PC-9 (cell line): ENCODE measurements at places on chromosomes 3 and 15.

DNA sequence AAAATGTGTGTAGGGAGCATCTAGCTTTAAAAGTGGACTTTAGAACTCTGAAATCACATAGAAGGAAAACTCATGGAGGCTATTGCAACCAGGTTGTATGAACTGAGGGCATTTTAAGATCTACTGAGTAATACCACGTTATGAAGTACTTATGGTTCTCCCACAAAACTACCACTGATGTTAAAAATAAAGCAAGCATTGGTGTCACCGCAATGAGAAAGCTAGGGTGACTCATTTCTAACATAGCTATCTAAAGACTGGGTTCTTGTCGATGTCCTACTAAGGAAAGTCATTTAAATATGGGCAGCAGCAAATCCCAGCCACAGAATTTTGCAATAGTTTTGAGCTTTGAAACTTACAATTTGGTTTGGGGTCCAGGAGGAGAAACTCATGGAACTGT, 584.8 kb downstream of the DIPK2A start:
- DNase-seq = no peak

DNA sequence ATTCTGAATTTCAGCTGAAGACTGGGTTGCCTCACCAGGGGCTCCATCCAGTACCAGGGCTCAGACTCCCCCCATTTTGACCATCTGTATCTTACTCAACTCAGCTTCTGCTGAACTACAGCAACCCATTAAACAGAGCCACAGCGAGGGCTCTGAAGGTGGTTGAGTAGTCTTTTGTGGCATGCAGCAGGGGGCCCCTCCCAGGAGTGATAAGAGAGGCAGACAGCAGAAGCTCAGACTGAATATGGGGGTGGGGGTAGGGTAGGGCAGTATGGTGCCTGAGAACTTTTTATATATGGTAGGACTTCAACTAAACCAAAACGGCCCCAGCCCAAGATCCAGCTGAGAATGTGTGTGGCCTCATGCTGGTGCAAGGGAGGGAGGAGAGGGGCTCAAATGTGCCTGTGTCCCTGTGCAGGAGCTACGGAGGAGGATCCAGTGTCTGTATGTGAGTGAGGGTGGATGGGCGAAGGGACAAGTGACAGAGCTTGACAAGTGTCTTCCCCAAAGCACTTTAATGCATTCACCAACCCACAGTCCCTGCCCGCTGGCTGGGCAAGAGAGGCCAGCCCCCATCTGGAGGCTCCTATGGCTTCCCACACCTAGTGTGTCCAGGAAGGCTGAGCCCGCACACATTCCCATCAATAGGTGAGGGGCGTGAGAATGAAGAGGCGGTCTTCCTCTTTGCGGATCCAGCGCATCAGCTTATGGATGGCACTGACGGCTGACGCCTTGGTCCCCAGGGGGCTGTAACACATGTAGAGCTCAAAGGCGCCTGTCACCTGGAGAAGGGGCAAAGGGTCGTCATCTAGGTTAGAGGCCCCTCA, 4.9 kb upstream of the MST1R start:
- DNase-seq = no peak

DNA sequence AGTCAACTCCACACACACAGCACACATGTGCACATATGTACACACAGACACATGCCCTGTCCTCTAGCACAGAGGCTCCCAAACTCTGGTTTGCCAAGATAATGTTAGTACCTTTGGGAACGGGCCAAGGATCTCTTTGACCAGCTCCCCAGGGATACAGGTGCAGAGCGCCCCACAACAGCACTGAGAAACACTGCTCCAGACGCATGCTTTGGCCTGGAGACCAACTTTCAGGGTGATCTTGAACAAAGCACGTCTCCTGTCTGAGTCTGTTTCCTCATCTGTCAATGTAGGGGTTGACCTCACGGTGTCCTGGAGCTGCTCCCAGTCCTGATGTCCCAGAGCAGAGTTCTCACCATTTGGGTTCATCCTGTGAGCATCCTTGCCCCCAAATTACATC, 15.9 kb upstream of the SKOR1 start:
- no peak for DNase-seq

DNA sequence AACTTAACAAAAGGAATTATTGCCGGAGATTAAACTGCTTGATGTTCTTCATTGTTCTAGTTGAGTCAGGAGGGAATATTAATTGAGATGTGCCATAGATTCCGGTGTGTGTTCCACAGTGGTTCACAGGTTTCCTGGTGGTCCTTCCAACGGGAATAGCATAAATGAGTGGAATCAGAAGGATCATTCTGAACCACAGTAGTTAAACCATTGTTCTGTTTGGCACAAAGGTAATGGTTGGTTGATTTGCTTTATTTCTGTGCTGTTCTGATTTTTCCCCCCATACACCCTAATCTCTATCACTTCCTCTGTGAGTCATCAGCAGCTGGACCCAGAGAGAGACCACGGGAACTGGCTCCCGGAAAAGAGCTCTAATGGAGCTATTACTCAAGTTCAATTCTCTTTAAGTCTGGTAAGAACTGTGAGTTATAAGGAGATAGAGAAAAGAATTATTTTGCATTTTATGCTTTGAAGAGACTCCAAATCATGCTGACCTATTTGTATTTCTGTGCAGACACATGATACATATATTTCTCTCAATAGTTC, 627.2 kb downstream of the ZIC1 start:
- no peak for DNase-seq

- DNase-seq = no peak
Observed at GRCh38 chr3:184526088-184526433, 35.5 kb upstream of the EPHB3 start.

DNA sequence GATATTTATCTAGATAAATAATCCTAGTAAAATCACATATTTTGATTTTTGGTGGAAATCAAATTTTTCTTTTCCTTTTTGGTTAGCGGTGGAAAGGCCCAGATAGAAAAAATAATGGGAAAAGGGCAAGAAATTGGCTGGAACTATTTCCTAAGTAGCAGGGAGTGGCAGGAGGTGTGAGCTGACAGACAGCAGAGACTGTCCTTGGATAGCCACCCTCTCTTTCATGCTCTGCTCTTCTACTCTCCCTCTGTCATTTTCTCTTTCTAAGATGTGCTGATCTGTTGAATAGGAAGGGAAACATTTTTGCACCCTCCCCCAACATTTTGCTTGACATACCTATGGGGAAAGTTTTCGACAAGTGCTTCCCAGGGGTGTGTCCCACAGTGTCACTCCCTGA, 18.9 kb upstream of the ONECUT1 start:
- DNase-seq = no peak

DNA sequence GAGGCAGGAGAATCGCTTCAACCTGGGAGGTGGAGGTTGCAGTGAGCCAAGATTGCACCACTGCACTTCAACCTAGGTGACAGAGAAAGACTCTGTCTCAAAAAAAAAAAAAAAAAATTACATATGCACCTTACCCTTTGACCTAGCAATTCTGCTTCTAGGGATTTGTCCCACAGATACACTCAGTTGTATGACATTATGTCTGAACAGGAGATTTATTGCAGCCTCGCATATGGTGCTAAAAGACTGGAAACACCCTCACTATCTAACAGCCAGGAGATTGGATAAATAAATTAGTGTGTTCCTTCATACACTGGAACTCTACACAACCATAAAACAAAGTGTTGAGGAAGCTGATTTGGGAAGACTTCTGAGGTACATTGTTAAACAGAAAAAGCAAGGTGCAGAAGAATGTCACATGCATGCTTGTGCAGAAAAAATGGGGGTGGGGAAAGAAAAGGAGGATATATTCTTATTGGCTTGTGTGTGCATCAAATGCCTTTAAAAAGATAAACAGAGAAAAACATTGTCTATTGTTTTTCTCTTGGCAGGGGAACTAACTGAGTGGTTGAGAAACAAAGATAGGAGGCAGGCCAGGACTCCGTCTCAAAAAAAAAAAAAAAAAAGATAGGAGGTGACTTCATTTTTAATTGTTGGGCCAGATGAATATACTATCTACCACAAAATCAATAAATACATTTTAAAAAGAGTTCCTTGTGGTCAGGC, 30.9 kb downstream of the PPCDC start:
- DNase-seq = no peak

DNA sequence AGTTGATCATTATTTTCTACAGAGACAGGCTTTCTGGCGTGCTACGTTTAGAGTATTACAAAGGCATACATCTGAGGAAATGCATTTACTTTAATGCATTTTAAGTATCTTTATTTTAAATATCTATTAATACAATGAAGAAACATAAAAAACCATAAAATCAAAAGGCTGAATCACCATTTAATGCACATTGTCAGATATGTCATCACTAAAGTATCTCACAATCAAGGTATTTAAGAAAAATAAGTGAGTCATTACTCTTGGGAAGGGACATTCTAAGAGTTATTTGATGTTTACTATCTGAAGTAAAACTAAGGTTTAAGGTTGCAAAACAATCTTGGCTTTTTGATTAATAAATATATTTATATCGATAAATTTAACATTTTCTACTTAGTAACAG, 102.2 kb downstream of the CTNNB1 start:
- peak; percentile 50 for DNase-seq

DNA sequence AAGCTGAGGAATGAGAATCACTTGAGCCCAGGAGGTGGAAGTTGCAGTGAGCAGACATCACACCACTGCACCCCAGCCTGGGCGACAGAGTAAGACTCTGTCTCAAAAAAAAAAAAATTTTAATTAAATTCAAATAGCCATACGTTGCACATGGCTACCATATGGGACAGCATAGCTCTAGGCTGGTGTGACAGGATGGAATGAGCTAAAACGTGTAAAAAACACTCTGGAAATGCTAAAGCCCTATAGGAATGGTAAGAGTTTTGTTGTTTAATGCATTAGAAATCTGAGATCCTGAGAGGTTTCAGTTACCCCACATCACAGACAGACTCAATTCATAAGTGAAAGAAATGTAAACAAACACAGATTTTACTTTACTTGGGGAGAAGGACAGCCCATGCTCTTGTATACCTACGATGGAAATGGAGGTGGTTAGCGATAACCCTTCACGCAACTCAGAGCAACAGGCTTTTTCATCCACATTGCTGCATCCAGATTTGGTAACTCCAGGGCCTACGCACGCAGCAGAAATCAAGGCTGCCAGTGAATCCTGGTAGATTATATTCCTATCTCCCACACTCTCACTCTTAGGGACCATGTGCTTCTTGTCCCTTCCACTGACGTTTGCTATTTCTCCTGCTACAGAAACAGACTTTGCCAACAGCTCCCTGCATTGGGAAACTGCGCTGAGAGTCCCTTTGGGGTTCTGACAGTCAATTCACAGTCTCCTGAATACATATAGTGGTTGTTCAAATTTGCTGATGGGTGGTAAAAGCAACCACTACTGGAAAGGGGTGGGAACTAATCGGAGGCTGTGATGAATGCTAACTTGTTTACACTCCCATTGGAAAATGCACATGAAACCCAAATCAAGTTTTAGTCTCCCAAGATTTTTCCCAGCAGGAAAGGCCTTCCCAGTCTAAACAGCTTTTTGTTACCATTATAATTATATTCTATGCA, 3.1 kb downstream of the SH3BP5 start:
- no peak for DNase-seq

DNA sequence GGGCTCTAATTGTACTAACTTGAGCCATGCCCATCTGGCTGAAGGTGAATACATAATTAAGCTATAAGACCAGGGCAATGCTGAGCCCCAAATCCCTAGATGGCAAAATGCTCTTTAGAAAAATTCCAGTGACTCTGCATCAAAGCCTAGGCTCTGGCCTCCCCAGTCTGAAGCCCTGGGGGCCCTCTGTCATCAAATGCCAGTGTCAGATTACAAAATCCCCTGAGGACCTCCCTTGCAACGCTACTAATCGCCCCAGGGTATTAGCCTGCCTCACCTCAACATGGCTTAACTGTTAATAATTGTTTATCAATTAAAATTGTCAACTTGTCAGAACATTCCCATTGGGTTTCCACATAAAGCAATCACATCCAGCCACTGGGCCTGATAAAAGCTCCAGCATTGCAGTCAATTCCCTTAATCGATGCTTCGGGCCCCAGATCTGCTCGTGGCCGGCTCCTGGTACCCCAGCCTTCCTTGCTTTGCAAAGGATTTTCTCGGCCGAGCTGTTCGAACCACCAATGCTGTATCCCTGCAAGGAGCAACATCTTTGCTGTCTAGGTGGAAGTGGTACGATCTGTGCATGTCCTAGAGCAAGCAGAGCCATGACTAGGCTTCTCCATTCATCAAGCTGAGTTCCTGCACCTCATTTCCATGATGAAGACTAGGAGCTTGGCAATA, 151.7 kb downstream of the MEGF11 start:
- no peak for DNase-seq

- no peak for DNase-seq
Observed at GRCh38 chr3:141353652-141354495, 14.4 kb upstream of the ZBTB38 start.

DNA sequence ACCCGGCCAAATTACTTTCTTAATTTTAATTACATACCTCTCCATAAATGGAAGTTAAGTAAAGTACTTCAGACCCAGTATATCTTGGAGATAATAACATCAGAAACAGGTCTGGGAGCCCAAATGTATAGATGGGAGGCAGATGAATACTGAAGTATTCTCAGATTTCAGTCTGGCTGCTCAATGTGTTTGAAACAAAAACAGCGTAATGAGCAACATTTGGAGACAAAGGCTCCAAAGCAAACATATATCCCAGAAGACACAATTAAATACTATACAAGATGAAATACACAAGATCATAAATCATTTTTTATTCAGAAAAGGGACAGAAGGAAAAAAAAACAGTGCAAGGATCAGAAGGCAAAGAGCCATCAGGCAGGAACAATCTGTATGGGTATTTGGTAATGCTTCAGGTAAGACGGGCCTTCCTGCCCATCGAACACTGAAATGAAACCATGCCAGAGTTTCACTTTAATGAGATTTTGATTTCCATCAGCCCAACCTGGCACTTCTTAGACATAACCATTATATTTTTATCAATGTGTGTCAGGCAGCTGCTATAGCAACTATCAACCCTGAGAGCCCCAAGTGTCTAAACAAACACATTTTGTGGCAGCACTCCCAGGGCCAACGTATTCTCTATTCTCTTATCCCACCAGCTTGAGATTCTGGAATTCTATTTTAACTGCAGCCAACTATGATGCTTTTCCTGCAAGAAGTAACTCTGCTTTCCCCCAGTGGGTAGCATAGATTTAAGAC, 210.8 kb downstream of the STT3B start:
- no peak for DNase-seq

GRCh38 chr3:101602731-101603130, 28.8 kb downstream of the PCNP start:
- no peak for DNase-seq

DNA sequence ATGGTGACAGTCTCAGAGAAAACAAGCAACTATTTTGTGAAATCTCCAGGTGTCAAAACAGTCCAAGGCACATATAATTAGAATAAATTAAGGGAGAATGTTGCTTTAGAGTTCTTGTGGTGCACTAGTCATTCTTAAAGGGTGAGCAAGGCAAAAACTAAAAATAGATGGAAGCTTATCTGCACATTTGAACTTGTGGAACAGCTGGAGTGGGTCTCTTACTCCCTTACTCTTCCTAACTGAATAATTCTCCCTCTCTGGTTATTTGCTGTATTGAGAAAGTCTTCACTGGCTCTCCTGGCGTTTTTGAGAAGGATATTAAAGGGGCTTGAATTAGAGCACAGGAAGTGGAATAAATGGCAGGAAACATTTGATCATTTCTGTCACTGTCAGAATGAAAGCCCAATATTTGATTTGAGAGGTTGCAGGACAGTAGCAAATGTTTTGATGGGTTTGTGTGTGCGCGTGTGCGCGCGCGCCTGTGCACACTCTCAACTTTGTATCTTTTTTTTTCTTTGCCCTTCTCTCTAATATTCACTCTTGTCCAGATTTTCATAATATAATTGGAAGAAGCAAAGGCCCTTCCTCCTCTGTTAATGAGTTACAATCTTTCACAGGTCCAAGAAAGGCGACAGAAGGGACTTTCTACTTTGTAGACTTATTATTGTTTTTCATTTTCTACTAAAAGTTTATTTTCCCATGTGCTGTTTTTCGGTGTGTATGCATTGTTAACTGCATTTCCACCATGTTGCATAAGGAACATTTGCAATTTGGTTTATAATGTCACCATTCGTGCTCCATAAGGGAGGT, 40.9 kb downstream of the AKAP13 start:
- DNase-seq = no peak
